8988T (cell line): ENCODE measurements at places on chromosomes 4 and X.

DNA sequence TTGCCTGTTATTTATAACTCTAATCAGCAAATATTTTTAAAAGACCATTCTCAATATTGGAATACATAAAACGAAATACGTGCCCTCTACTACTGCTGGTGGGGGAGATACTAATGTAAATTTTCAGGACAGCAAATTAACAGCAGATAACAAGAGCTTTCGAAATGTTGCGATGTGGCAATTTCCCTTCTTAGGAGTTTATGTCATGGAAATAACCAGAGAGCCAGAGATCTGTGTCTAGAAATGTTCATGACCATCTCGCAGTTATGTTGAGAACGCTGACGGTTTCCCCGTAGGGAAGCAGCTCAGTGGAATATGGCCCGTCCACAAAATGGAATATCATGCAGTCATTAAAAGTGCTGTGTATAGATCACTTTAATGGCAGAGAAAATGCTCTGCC lies 238.4 kb upstream of the PSAPL1 start:
- no peak for DNase-seq

DNA sequence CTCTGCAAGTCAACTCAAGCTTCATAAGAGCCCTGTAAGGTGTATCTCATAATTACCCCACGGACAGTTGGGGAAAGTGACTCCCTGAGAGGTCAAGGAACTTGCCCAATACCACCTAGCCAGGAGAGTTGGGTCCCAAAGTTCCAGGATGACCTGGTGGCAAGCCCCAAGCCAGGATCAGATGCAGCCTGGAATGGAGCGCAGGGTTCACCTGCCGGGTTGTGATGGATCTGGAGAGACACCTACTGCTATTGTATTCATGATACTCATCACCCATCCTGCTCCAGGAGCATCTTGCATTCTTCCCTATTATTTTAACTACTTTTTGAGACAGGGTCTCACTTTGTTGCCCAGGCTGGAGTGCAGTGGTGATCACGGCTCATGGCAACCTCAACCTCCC lies 36.1 kb downstream of the ZBTB49 start:
- DNase-seq: no peak

- DNase-seq: no peak
Measured at GRCh38 chr4:88457307-88458103, 586 bp downstream of the HERC5 start.

- DNase-seq: no peak
Measured at GRCh38 chr4:73762409-73762808, 22.0 kb downstream of the CXCL8 start.

- no peak for DNase-seq
Measured at GRCh38 chr4:121212806-121213205, 48.7 kb upstream of the TNIP3 start.

- DNase-seq: no peak
Measured at GRCh38 chr4:82145850-82146249, 227.9 kb downstream of the HNRNPD start.

GRCh38 chrX:104118765-104119164 lies 6.4 kb downstream of the ZCCHC18 start:
- DNase-seq: no peak

GRCh38 chr4:84496706-84497503 lies 2.2 kb downstream of the NKX6-1 start:
- no peak for DNase-seq

DNA sequence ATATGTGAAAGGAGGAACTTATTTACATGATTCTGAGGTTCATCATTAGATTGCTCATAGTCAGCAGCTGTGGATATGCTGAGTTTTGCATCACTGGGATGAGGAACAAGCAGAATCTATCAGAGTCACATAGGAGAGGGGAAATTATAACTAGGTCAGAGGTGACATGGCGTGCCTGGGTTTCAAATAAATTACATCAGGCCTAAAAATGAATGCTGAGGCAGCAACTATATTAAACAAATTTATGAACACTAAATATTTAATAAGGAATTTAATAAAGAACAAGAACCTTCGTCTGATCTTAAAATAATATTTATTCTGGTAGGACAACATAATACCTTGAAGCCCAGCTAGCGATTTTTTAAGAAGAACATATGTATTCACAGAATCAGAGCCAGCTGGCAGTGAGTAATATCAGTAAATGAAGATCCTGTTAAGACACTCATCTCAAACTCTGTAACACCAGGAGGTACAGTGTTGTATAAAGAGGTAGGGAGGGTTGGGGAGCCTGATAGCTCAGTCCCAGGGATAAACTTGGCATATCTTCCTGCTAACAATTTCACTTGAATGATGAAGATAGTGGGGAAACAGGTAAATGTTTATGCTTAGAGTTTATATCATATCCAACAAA lies 60.9 kb upstream of the HS3ST1 start:
- DNase-seq: no peak

- DNase-seq: no peak
Measured at GRCh38 chr4:117560329-117560728, 474.0 kb upstream of the NDST3 start.

- DNase-seq: no peak
Measured at GRCh38 chrX:124333862-124334261, 1.4 kb downstream of the TEX13D start.

- DNase-seq: no peak
Measured at GRCh38 chr4:21002976-21003375, 302.7 kb downstream of the PACRGL start.

- DNase-seq: peak; percentile 78
Measured at GRCh38 chrX:2608638-2609430, 82.3 kb upstream of the CD99 start.

- DNase-seq: no peak
Measured at GRCh38 chrX:74923942-74924448, 1.3 kb downstream of the NEXMIF start.

DNA sequence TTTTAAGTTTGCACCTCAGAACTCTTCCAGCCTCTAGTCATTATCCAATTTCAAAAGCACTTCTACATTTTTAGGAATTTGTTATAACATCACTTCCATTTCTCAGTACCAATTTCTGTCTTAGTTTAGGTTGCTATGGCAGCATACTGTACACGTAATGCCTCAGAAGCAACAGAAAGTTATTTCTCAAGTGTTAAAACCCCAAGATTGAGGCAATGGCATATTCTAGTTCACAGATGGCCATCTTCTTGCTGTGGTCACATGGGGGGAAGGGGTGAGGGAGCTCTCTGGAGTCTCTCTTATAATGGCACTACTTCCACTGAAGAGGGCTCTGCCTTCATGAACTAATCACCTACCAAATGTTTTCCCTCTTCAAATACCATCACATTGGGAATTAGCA lies 220.3 kb upstream of the CTSO start:
- no peak for DNase-seq

DNA sequence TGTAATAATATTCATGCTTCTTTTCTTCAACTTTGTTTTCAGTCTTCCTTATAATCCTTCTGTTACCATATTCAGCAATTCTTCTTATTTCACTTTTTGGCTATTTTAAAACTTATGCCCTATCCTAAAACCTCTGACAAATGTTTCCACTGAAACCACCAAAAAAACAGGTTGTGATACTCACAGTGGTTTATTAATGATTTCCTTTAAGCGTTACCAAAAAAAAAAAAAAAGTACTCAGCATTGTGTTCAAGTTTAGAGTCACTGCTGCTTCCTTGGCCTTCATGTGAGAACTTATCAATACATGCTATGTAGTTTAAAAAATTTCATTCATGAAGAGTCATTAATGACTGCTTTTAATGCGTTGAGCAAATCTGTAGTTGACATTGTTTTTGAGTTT lies 35.4 kb upstream of the UGT2A3 start:
- DNase-seq: no peak

DNA sequence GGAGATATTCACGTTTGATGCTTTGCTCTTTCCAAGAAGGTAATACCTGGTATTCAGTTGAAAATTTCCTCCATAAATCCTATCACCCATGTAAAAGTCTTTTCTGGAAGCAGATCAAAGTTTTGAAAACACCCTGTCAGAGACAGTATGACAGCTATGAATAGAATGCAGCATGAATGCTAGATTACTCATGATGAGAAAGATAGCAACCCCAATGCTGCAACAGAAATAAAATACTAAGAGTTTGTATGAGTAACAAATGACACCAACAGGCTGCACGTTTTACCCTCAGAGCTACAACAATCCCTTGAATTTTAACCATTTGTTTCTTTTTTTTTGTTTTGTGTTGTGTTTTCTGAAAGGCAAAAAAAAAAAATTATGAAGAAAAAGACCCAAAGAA lies 108.6 kb downstream of the ARHGAP6 start:
- no peak for DNase-seq

- peak; percentile 34 for DNase-seq
Measured at GRCh38 chr4:20252656-20253282, 1.1 kb downstream of the SLIT2 start.

DNA sequence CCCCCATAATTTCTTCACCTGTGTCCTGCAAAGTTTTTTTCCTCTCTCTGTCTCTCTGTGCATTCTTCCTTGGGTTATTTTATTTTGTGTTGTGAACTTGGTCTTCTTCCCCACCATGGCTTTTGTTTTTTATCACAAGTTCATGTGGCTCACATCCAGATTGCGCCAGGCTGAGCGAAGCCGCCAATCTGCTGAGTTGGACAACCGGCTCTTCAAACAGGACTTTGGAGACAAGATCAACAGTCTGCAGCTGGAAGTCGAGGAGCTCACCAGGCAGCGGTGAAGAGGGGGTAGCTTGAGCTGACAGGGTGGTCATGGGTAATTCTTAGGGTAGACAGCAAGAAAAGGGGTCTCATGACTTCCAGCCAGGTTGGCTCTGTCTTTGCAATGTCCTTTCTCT lies 46.1 kb downstream of the GRSF1 start:
- DNase-seq: no peak

- DNase-seq: no peak
Measured at GRCh38 chr4:141884070-141884469, 247.7 kb downstream of the IL15 start.

DNA sequence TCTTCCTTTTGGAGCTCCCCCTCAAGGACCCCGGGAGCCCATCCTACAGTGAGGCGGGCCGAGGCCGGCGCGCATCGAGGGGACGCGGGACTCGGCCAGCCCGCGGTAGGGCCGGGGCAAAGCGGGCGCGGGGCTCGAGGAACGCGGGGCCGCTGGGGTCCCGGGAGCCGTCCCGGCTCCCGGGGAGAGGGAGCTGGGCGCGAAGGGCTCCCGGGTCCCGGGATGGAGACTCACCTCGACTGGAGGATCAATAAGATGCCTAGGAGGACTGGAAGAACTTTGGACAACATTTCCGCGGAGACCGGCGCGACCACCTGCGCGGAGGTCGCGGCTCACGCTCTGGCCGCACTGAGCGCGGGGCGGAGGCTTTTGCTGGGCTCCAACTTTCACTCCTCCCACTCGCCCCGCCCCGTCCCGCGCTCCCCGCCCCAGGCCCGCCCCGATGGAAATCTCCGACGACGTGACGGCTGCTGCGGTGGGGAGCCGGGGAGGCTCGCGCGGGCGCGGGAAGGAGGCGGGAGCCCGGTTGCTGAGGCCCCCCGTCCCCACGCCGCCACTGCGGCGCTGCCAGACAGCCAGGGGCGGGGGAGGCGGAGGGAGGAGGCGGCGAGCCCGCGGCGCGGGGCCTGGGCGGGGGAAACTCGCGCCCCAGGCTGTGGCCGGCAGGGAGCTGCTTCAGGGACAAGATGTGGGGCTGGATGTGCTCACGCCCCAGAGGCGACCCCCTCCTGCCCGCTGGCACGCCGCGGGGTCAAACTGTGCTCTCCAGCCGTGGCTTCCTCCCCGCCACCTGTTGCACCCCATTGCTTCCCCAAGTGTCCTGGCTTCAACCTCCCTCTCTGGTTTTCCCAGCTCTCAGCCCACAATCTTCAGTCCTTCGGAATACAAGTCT lies at the start of gene GABRE:
GABRE (minus strand) TSS at position 341 of the 892 bp plus-strand sequence; CDS start at position 290, 51 bp downstream.
- no peak for DNase-seq

DNA sequence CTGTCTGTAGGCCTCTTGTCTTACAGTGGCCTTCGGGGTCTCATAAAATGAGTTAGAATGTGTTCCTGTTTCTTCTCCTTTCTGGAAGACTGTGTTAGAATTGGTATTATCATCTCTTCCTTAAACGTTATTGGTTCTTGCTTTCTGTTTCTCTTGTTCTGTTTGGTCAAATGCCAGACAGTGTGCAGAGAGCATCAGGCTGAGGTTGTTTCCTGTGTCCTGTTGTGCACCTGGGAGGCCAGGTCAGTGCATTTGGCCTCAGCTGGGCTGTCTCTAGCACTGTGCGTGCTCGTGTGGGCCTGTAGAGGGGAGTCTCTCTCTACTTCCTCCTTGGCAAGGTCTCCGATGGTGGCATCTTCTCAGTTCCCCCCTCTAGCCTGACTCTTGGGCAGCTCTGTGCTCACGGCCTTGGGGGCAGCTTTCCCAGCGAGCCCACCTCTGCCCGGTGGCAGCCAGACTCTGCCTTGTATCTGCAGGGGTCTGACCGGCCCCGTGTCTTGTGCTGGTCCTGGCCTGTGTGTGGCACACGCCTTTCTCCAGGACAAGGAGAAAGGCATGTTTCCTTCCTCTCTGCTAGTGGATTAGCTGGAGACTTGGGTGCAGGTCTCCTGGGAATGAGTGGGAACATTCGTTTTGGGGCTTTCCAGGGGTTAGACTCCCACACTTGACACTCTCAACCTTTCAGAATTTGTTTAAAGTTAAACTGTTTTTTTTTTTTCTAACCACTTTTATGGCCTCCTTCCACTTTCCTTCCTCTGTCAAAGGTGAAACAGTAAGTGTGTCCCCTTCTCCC lies 62.3 kb downstream of the FAM193A start:
- DNase-seq: no peak

DNA sequence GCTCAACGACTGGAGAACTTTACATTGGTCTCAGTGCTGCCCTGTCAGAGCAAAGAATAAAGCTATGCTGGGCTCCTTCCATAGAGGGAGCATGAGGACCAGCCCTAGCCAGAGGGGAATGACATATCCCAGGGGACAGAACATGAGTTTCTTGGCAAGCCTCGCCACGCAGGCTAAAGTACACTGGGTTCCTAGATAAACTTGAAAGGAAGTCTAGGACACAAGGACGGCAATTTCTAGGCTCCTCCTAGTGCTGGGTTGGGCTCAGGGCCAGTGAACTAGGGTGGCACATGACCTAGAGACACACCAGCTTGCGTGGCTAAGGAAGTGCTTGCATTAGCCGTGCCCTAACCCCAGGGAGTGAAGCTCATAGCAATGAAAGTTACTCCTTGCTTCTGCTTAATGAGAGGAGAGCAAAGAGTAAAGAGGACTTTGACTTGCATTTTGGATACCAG lies 141.0 kb downstream of the MAB21L2 start:
- DNase-seq: no peak

DNA sequence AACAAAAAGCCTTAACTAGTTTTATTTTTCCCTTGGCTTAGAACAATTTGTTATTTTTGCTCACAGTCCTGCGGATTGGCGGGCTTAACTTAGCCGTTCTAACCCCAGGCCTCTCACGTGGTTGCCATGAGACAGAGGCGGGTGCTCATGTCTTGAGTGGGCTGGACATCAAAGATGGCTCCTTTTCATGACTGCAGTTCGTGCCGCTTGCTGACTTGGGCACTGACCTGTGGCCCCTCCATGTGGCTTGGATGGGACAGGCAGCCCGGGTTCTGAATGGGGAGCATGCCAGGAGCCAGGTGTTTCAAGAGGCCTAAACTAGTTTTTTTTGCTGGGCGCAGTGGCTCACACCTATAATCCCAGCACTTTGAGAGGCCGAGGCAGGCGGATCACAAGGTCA lies 40.7 kb downstream of the CDS1 start:
- no peak for DNase-seq

- DNase-seq: no peak
Measured at GRCh38 chr4:128707864-128708263, 101.6 kb upstream of the JADE1 start.
